ENCODE measurements at places on chromosomes 2 and 18.

GRCh38 chr2:109679626-109680025, 65.5 kb downstream of the SOWAHC start:
- DNase-seq = no peak

DNA sequence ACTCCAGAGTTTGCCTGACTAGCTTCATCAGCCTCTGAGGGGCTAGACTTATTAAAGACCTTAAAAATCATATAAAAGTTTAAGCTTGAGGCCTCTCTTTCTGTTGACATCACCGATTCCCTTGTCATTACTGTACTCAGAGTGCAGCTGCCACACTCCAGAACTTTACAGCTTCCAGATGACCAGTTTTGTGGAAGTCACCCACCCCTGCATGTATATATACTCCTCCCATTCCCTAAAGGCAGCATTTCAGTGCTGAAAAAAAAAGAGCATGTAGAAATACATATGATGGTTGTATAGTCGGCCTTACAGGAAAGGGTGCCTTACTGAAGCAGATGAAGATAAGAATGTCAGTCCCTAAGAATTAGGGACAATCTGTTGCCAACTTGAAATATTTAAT, 117.3 kb downstream of the FEZ2 start:
- no peak for DNase-seq

DNA sequence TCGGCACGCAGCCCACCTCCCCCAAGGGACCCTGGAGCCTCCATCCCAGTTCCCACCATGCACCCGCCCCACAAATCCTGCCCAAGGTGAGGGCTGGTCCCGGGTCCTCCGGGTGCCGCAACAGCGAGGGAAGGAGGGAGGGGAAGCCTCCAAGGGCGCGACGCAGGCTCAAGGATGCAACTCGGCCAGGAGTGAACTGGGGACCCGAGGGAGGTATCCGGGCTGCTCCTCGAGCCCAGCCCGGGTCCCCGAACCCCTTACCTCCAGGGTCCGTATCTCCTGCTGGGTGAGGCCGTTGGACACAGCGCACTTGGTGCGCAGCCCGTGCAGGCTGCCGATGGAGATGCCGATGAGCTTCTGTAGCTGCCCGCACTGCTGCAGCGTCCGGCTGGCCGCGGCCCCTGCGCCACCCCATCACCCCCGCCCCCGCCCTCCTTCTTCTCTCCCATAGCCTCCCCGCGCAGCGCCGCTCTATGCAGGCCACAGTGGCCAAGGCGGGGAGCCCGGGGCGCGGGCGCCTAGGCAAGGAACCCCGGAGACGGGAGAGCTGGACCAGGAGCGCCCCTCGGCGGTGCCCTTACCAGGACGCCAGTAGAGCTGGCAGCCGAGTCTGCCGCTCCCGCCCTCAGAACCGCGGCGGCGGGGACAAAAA, 124.1 kb downstream of the ANKRD30BL start:
- no peak for DNase-seq

- no peak for DNase-seq
These were observed 1055.2 kb upstream of the FANCL start for GRCh38 chr2:59296279-59296678.

DNA sequence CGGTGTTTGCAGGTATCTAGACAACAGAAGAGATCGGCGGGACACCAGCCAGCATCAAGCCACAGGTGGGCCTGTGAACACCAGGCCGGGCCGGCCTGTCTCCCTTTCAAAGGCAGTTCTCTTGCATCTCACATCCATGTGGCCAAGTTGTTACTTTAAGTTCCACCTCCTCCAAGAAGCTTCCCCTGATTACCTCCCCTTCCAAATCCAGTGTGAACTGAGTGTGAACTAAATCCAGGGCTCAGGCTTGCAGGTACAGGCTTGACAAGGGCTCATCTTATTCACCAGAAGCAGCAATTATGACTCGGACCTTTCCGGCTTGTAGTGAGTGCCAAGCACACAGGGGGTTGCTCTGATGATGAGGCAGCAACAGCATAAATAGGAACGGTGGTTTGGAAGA, 3.9 kb downstream of the CRACDL start:
- no peak for DNase-seq

DNA sequence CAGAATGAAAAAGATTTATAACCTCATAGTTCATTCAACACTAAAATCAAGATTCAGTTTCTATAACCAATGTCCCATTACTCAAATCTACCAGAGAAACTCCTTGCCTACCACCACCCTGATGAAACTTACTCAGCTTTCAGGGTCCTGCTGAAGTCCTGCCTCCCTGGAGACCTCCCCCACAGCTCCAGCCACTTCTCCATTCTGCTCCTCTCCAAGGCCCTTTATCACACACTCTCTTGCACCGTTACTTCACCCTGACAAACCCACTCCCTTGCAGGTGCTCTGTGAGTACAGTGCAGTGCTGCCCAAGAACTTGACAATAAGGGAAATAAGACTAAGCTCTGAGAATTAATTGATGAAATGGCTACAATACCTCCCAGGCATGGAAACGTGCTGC, 83.5 kb upstream of the CDCA7 start:
- no peak for DNase-seq

DNA sequence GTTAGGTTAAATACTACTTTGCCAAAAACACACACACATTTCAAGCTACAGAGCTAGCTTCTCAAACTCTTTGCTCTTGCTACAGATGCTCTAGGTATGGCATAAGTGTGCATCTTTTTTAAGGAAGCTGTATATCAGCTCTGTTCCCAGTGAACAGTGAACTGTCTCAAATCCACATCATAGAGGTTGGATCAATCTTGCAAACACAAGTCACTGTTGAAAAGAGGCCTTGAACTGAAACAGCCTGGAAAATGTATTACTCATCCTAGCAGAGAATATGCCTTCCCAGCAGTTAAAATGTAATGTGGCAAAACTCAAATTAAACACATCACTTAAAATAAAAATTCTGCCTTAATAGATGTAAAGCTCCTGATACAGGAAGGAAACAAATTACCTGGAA, 151.8 kb downstream of the WDPCP start:
- no peak for DNase-seq

GRCh38 chr2:119174993-119175347, 16.4 kb upstream of the C1QL2 start:
- no peak for DNase-seq

DNA sequence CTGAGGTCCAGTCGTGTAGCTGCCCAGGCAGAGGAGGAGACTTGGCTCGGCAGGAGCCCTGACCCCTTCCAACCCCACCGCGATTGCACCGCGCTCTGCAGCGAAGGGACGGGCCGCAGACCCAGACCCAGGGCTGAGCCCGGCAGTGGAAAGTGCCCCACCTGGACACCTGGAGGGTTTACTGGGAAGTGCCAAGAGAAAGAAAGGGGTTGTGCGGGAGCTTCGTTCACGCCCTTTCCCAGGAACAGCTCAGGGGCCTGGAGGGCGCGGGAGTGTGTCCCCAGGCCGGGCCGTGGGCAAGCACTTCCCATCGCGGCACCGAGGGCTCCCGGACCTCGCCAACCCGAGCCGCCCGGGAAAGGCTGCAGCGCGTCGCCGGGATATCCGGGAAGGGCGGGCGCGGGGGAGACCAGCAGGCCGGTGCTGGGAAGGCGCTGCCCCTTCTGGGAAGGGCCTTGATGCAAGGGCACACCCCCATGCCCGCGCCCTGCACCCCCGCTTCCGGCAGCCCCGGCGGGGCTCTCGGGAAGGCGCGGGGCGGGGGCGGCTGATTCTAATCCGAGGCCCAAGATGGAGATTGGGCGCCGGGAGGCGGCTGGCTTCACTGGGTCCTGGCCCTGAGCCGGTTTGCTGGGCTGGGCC, 36.1 kb upstream of the MRPL33 start:
- DNase-seq = no peak

- no peak for DNase-seq
These were observed 7.5 kb downstream of the ASB1 start for GRCh38 chr2:238433941-238434845.

DNA sequence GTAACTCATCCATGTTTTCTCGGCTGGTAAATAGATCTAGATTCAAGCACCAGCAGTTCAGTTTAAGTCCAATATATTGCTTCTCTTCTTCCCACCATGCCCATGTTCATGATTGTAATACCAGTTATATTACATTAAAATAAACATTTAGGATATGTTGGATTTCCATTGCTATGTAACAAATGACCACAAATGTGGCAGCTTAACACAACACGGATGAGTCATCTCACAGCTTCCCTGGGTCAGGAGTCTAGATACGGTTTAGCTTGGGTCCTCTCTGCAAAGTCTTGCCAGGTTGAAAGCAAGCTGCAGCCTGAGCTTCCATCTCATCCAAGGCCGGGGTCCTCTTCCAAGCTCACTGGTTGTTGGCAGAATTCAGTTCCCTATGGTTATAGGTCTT, 39.4 kb upstream of the SMAD2 start:
- DNase-seq = no peak

GRCh38 chr18:70068981-70069380, 121.3 kb upstream of the CD226 start:
- DNase-seq = no peak

DNA sequence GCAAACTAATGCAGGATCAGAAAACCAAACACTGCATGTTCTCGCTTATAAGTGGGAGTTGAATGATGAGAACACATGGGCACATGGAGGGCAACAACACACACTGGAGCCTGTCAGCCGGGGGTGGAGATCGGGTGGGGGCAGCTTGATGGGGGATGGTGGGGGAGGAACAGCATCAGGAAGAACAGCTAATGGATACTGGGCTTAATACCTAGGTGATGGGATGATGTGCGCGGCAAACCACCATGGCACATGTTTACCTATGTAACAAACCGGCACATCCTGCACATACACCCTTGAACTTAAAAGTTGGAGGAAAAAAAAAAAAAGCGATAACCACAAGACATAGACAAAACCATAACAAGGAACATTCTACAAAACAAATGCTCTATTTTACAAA, 10.4 kb downstream of the CHMP3 start:
- DNase-seq = no peak

DNA sequence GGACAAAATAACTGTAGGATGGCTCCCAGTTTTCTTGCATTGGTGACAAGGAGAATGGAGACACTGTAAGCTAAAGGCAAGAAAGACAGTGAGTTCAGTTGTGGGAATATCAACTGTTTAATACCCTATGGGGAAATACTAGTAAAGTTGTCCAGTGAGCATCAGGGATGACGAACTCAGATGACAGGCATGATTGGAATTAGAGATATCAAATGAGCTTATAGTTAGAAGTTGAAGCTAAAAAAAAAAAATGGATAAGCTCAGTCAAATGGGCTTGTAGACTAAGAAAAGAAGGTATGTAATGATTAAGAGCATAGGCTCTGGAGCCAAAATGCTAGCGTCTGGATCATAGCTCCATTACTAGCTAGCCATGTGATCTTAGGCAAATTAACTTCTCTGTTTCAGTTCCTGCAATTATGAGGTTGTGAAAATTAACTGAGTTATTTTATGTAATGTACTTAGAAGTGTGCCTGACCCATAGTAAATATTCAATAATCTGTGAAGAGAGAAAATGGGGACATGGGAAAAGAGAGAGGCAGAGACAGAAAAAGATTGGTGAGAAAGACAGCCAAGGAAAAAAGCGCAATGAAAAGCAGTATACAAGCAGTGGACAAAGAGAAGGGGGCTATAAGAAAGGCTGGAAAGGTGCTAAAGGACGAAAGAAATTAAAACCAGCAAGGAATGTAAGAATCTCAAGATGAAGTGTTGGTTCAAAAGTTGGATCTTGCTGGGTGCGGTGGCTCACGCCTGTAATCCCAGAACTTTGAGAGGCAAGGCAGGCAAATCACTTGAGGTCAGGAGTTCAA, 95.7 kb upstream of the SLC39A10 start:
- no peak for DNase-seq

DNA sequence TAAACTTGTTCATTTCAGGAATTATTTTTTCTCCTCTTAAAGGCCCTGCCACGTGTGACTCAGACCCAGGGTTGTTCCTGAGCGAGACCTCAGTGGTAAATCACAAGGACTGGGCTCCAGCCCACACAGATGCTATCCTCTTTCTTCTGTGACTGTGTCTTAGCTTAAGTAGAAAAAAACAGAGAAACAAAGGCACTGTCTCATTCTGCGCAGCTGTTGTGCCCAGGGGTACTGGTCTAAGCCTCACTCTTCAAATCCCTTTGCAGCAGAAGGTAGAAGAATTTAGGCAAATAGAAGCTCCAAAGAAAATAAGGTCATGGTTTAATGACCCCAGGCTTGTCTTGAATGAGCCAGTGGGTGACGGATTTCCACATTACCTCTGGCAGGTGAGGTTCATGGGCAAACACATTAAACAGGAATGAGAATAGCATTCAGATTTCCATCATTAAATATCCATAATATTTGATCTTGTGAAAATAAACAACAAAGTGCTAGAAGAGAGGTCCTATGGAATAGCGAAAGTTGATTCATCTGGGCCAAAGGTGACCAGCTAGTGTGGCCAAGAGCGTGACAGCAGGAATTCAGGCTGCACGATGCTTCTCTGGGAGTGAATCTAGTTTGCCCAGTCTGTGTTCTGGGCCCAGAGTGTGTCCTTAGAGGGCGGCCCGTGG, 63.3 kb downstream of the LIPG start:
- no peak for DNase-seq

GRCh38 chr2:17326717-17327116, 191.5 kb downstream of the RAD51AP2 start:
- no peak for DNase-seq

- no peak for DNase-seq
These were observed 13.5 kb upstream of the TWSG1 start for GRCh38 chr18:9321017-9321452.

DNA sequence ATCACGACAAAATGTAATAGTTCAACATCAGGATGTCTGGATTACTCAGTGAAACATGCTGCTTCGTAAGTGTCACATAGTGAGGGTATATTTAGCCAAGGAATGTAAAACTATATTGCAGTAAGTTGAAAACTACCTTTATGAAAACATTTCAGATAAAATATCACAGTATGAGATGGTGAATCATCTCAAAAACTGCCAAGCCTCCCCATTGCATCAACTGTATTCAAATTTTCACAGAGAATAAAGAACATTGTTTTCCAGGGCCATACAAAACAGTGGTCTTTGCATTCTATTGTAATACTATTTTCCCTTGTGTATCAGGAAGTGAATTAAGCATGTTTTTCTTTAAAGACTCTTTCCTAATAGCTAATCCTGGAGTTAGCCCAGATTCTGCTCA, 47.6 kb upstream of the MSTN start:
- DNase-seq = no peak

DNA sequence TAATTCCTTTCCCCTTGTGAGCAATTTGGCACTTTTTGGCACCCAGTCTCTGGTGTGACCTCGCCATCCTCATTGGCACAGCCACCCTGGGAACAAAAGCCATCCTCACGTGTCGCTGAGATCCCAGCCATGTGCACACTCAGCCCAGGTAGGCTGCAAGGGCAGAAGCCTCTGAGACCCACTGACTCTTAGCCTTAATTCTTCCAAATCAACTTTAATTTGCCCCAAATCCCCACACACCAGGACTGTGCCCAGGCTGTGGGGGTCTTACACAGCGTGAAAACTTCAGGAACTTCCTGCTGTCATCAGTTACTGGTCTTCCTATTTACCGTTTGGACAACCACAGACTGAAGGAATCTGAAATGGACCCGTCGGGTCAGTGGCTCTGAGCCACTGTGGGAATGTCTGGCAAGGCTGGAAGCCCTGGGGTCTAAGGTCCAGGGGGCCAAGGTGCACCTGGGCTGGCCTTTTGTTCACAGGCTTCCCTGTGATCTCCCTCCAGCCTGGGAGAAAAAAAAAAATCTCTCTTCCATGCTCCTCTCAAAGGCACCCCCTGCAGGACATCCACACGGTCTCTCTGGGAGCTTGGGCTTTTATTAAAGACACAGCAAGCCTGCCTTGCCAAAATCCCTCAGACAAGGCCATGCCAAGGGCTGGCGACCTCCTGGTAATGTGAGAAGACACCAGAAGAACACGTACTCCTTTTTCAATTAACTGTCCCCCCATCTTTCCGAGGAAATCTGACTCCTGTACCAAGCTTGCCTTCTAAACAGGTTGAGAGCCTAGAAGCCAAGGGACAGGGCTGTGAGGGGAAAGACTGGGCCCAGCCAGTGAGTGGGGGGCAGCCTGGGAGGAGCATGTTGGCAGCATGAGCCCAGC, 42.1 kb upstream of the LAPTM4A start:
- DNase-seq = peak; percentile 53

Measured in NCI-H1092 (cell line).